ENCODE measurements at places on chromosomes 5 and 9.

- DNase-seq: no peak
Observed at GRCh38 chr5:73687357-73687756, 61.4 kb downstream of the ARHGEF28 start.

GRCh38 chr9:15374825-15375224, 47.9 kb upstream of the SNAPC3 start:
- DNase-seq: no peak

DNA sequence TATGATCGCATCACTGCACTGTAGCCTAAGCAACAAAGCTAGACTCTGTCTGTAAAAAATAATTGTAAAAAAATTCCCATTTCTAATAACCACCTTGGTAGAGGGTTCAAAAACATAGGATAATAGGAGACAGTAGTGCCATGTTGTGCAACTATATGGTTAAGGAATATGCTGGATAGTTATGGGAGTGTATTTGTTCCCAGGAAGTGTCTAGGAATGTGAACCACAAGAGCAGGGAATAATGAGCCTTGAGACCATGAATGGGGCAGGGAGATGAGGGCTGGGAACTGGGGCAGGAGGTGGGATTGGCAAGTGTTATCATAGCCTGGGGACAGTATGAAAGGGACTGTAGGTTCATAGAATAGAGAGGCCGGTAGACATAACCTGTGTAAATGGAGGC, 50.4 kb downstream of the RUSC2 start:
- DNase-seq: no peak

- DNase-seq: no peak
Observed at GRCh38 chr5:66841264-66841663, 245.1 kb downstream of the MAST4 start.

GRCh38 chr5:170006021-170006420, 25.7 kb upstream of the INSYN2B start:
- no peak for DNase-seq

GRCh38 chr5:107235167-107235566, 435.6 kb downstream of the EFNA5 start:
- no peak for DNase-seq

GRCh38 chr9:110835404-110835803, 166.8 kb downstream of the MUSK start:
- no peak for DNase-seq

DNA sequence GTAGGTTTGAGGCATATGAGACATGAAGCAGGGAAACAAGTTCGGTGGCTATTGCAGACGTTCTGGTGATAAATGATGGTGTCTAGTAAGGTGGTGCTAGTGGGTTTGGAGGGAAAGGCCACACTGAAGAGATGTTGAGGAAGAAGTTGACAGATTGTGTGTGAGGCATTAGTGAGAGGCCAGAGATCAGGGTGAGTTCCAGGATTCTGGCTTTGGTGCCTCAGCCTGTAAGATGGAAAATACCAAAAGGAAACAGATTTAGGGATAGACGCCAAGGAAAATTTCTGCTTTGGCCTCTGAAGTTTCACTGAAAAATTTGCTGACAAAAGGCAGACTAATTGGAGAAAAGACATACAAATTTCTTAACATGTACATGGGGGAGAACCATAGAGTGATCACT, 6.4 kb upstream of the PAIP1 start:
- no peak for DNase-seq

GRCh38 chr5:90399251-90399650, 10.3 kb downstream of the CETN3 start:
- no peak for DNase-seq

DNA sequence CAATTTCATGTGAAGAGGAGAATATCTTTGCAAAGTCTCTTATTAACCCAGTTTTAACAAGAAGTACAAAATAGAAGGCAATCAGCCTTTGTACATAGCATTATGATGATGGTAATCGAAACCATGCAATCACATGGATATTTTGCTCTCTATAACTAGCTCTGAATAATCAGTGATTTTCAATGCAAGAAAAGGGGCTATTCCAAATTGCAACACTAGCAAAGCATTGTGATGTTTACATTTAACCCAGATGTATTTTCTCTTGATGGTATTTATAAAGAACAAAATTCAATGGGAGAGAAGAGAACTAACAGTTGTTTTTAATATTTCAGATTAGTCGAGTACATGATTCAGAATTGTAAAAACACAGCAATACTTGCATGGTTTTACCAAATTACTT, 437.5 kb upstream of the DMAC1 start:
- no peak for DNase-seq

- no peak for DNase-seq
Observed at GRCh38 chr5:58923355-58923754, 340.5 kb downstream of the RAB3C start.

- DNase-seq: no peak
Observed at GRCh38 chr9:94952565-94953373, 226.3 kb downstream of the AOPEP start.

GRCh38 chr5:172542651-172543131, 88.4 kb upstream of the SH3PXD2B start:
- DNase-seq: no peak

GRCh38 chr9:3989915-3990314, 310.0 kb downstream of the GLIS3 start:
- DNase-seq: no peak

DNA sequence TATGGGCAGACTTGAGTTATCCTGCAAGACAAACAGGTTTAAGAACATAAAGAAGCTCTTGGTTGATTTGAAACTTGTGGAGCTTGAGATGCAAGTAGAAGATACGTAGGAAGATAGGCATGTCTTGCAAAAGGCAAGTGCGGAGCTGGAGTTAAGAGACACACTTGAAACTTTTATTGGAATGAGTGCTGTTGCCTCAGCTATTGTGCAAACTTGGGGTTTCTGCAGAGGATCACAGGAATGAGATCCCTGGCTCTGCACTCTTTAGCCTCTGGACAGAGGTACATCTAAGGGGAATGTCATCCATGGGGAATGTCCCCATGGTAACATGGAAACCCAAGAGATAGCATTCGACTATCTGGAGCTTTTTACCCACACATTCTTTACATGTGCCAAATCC, 121.1 kb downstream of the ADCY2 start:
- no peak for DNase-seq

DNA sequence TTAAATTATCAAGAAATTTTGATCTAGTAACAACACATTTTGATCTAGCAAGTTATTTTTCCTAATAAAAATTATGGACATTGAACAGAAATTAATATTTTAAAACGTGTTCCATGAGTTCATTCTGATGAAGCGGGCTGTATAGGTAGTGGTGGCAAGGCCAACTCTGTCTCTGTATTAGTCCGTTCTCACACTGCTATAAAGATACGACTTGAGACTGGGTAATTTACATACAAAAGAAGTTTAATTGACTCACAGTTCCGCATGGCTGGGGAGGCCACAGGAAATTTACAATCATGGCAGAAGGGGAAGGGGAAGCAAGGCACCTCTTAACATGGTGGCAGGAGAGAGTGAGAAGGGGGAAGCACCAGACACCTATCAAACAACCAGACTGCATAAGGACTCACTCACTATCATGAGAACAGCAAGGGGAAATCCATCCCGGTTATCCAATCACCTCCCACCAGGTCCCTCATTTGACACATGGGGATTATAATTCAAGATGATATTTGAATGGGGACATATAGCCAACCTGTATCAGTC, 61.2 kb downstream of the TMEM232 start:
- no peak for DNase-seq

DNA sequence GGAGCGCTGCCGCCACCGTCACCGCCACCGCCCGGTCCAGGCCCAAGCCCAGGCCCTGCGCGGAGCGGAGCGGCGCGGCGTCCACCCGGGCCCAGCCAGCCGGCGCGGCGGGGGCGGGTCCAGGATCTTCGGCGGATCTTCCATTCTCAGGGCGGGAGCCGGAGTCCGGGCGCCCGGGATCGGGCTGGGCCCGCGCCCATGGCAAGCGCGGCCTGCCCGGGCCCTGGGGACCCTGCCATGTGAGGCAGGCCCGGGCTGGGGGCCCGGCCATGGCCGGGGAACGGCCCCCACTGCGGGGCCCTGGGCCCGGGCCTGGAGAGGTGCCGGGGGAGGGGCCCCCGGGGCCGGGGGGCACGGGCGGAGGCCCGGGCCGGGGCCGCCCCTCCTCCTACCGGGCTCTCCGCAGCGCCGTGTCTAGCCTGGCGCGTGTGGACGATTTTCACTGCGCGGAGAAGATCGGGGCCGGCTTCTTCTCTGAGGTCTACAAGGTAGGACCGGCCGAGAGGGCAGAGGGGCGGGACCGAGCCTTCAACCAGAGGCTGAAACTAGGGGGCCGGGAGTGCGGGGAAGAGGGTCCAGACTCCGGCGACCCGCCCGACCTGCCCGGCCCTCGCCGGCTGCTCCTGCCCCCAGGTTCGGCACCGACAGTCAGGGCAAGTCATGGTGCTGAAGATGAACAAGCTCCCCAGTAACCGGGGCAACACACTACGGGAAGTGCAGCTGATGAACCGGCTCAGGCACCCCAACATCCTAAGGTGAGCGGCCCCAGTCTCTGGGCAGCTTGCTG, 482 bp downstream of the TESK1 start:
- no peak for DNase-seq

DNA sequence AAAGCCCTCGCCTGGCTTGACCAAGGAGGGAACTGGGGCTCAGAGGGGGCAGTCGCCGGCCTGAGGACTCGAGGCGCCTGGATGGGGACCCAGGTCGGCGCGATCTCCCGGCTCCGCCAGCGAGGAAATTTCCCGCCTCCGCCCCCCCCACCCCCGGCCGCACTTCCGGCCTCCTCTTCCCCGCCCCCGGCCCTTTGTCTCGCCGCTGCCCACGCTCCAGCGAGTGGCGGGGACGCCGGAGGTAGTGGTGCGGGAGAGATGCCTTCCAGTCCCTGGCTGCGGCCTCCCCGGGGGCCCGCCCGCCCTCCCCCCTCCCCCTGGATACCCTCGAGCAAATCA, 448 bp upstream of the GPRIN1 start:
- DNase-seq: no peak

DNA sequence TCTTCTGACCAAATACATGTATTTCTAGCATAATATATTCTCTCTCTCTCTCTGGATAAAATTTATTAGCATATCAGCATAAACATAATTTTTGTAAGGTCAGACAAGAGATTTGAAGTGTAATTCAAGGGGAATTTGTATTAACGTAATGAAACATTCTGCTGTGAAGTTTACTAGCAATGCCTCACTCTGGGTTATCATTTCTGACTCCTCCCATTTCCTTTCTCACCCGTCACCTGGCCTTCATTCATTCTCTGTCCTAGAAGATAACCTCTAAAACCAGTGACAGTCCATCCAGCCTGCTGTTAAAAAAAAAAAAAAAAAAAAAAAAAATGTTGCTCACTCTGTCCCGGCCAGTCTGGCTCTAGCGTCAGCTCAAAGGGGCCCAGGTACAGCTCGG, 27.1 kb downstream of the GRAMD2B start:
- no peak for DNase-seq

DNA sequence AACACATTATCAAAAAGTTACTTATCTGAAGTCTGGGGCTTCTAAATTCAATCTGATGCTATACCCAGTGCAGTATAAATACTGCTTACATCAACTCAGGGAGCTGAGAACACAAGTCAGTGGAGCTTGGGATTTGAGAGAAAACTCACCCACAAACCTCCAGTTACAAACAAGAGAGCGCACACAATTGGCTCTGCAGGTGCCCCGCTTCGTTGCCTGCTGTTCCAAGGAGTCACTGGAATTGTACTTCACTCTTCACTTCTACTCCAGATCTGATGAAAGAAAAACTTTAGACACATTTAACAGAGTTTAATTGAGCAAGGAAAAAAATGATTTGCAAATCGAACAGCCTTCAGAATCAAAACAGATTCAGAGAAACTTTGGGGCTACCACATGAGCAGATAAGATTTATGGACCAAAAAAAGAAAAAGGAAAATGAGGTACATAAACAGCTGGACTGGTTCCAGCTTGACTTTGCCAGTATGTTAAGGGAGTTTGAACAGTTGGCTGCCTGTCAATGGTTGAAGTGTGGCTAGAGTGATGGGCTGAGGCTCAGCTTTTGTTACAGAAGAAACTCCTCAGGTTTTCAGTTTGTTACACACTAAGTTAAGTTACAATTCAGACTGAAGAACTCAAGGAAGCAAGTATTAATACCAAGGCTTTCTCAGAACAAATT, 156.6 kb downstream of the AOPEP start:
- DNase-seq: no peak

- no peak for DNase-seq
Observed at GRCh38 chr5:17118631-17119030, 98.8 kb upstream of the BASP1 start.

DNA sequence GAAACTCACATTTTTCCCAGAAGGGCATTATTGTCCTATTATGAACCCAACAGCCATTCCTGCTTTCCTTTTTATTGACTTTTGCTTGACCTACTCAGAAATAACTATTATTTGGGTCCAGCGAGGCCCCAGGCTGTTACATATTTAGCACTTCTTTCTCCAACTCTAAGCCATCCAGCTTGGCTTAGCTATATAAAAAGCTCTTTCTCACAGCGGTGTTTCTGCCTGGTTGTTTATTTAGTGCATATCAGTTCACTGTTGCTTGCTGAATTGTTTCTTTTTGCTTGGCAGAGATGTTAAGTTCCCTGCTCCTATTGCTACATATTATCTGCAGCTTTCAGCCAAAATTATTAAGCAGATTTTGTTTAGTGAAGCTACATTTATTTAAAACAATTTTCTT, 1156.8 kb upstream of the SEMA6A start:
- no peak for DNase-seq

DNA sequence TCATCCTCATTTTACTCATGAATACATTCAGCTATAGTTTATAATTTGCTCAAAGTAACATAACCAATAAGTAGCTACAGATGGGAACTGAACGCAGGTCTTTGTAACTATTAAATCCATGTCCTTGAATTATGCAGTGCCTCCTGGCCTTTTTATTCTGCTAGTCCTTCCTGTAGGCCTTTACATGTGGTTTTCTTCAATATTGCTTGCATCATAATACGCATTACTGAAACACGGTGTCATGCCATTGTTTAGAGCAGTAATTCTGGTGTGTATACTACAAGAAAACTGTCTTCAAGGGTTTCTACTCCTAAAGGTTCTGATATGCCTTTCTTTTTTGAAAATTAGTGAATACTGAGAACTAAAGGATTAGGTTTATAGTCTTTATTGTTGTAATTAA, 20.7 kb downstream of the CWC27 start:
- DNase-seq: no peak

DNA sequence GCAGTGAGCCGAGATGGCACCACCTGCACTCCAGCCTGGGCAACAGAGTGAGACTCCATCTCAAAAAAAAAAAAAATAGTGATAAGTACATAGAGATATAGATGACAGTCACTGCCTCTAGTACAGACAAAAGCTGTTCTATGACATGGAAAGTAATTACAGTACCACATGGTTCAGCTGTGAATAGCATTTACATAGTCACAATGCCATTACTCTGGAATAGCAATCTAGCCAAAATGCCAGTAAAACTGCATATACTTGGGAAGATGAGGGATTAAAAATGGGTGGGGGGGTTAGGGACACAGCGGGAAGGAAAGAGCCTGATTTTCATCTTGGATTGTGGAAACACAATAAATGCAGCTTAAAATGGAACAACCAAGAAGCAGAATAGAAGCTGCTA, 39.4 kb upstream of the CNOT6 start:
- DNase-seq: no peak

DNA sequence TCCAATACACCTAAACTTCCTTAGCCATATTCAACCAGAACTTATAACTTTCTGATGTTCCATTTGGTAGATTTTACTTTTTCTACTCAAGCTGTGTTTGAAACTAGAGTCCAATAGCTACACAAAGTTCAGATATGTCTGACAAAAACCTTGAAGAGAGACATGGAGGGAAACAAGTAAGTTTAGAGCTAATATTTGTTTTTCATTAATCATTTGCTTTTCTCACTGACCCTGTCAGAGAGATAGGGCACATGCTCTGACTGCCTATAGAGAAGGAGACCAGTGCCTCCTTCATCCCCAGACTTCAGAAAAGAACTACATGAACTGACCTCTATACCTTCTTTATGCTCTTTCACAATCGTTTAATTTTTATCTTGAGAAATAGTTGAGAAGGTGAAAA, 157.0 kb upstream of the PPP1R2B start:
- DNase-seq: no peak

Data from C1 segment of cervical spinal cord (tissue), 14 donors.